Hair follicle dermal papilla cell (primary cell): ENCODE measurements at places on chromosomes 6 and 20. TPM values are rescaled to one million over a fixed set of nuclear protein-coding genes. Genes with fewer than 3 reads are reported as not detected.

The MOCS3 gene
- total RNA-seq: 11.1 and 11.2 TPM in 2 replicates

The RIMS1 gene
- 5.4 and 23.4 TPM in 2 replicates for total RNA-seq

The CD93 gene
- total RNA-seq: 0.32 and 0.49 TPM in 2 replicates

The TPMT gene
- total RNA-seq: 14.2 and 16.7 TPM in 2 replicates

The POPDC3 gene
- total RNA-seq: 46.9 and 50.3 TPM in 2 replicates
